ENCODE measurements at places on chromosomes 2 and 18.

DNA sequence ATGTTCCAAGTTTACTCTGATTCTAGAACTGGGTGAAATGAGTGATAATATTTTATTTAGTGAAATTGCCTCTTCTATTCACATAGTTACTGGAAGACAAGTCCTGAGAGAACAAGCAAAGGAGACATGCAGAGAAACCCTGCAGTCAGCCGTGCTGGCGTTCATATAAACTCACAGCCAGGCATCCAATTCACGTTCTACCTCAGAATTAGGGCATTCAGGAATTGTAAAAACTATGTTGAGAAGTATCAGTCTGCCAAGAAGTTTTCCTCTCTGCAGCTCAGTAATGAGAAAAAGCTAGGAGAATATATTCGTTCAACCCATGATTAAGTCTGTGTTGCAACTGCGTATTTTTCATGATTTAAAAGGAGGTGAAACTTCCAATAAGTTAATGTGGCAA, 156.2 kb upstream of the DSEL start:
- DNase-seq = no peak

GRCh38 chr2:123086613-123087385, 938.3 kb upstream of the CNTNAP5 start:
- no peak for DNase-seq

GRCh38 chr2:98761267-98761781, 30.4 kb upstream of the MGAT4A start:
- DNase-seq = no peak

DNA sequence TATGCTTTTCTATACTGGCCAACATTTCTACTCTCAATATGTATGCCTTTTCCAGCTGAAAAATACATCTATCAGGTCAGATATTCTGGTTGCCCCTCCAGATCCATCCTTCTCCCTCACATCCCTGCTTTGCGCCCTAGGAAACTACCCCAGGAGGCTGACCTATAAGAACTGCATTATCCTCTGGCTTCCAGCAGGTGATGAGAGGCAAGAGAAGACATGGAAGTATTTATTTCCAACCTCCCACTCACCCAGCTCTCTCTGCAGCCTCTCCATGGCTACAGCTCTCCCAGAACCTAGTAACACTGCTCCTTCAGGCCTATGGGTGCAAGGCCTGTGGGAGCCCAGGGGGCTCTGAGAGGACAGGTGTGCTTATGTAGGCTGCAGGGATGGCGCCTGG, 42.9 kb downstream of the ARID5A start:
- no peak for DNase-seq

GRCh38 chr2:174595116-174595809, 2.3 kb downstream of the WIPF1 start:
- DNase-seq = no peak

DNA sequence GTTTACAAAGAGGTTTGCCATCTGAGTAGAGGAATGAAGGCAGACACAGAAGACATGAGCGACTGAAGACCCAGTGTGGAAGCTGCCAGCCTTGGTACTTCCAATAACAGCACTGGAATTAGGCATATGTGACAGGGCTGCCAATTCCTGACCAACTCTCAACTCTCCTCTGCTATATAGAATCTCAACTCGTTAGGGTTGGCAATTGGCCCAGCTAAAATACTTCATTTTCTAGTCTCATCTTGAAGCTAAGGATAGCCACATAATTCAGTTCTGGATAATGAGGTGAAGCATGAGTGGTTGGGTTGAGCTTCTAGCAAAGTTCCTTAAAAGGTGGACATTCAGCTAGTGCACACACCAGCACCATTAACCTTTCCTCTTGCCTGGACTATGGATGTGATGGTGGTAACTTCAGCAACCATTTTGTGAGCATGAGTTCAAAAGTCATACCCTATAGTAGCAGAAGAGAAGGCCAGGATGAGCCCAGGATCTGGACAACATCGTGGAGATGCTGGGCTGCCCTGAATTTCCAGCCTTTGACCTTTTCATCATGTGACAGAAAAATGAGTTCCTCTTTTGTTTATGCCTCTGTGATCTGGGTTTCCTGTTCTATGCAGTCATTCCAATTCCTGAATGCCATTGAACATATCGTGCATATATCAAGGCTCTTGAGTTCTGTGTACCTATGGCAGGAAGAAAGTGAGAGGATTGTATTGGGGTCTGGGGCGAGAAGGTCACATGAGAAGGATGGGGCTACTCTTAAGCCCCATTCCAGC, 68.1 kb upstream of the HAAO start:
- no peak for DNase-seq

- DNase-seq = no peak
Observed at GRCh38 chr2:202932425-202933138, 20.5 kb downstream of the CARF start.

DNA sequence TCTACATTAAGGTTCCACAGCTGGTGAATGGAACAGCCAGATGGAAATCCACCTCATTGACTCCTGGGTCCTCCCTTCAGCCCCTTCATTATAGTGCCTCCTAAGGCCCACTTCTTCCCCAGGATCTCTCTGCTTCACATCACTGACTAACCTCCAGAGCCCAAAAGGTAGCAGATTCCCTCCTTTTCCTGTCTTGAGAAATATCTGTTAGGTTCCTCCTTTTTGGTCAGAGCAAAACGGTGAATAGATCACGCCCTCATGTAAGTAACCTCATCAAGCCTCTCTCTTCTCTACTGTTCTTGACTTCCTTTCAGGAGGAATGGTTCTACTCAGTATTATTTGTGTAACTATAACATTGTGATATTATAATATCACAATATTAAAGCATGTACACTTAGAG, 155.0 kb upstream of the SRD5A2 start:
- DNase-seq = no peak

DNA sequence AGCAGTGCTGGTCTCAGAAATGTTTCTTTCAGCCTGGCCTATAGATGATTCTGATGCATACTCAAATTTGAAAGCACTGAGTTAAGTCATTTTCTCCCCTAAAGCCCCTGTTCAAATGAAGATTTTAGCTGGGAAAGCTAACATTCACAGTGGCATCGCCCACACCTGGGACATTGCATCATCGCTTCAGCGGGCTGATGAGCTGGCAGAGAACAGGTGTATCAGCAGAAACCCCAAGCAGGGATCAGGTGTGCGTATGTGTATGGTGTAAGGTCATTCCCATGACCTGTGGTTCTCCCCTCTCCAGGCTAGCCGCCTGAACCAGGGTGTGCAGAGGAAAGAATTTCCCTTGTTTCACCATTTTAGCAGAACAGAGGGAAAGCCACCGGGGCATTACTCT, 56.3 kb downstream of the EPAS1 start:
- no peak for DNase-seq

DNA sequence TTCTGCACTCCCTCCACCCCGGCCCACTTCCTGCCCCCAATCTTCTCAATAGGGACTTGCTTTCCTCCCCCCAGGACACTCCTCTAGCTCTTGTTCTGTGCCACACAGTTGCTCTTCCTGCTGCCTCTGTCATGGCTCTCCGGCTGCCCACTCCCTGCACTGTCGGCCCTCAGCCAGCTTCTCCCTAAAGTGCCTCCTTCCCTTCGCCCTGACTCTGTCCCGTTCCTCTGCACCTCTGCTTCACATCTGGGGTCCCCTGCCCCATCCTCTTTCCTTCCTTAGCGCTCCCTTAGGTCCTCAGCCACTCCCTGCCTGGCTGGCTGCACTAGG, 132.1 kb downstream of the CABLES1 start:
- DNase-seq = no peak

DNA sequence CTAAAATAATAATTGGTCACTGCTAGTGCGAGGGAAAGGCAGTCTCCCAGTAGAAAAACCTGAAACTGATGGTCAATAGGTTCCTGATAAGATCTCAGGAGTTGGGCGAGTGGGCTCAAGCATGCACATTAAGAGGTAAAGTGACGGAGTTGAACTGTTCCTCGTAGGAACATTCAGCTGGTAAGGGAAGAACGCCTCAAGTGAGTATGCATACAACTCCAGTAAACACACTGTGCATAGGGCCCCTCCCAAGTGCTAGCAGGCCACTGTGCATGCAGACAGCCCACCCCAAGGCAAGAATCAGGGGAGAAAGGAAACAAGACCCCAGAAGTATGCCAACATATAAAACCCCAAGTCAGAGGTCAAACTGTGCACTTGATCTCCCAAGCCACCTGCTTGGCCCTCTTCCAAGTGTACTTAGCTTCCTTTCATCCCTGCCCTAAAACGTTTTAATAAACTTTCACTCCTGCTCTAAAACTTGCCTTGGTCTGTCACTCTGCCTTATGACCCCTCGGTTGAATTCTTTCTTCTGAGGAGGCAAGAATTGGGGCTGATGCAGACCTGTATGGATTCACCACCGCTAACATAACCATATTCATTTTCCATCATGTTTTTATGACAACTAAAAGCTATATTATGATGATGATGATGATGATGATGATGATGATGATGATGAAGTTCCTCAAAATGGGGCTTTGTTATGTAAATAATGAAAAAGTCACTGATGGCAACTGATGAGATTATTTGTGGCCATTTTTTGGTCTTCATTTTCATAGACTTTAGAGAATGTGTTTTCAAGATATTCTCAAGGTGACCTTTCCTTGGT, 118.0 kb upstream of the RAB27B start:
- DNase-seq = no peak

GRCh38 chr2:230907361-230908091, 17.5 kb downstream of the GPR55 start:
- no peak for DNase-seq

DNA sequence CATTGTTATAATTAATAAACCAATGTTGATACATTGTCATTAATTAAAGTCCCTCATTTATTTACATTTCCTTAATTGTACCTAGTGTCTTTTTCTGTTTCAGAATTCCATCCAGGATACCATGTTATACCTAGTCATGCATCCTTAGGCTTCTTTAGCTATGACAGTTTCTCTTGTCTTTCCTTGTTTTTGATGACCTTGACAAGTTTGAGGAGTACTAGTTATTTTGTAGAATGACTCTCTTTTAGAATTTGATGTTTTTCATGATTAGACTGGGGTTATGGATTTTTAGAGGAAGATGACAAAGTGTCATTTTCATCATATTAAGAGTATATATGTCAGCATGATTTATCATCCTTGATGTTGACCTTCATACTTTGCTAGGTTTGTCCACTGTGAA, 16.4 kb downstream of the GIGYF2 start:
- DNase-seq = no peak

Data from bone marrow (tissue), 2 donors.